ENCODE measurements at places on chromosomes 16 and 17.

DNA sequence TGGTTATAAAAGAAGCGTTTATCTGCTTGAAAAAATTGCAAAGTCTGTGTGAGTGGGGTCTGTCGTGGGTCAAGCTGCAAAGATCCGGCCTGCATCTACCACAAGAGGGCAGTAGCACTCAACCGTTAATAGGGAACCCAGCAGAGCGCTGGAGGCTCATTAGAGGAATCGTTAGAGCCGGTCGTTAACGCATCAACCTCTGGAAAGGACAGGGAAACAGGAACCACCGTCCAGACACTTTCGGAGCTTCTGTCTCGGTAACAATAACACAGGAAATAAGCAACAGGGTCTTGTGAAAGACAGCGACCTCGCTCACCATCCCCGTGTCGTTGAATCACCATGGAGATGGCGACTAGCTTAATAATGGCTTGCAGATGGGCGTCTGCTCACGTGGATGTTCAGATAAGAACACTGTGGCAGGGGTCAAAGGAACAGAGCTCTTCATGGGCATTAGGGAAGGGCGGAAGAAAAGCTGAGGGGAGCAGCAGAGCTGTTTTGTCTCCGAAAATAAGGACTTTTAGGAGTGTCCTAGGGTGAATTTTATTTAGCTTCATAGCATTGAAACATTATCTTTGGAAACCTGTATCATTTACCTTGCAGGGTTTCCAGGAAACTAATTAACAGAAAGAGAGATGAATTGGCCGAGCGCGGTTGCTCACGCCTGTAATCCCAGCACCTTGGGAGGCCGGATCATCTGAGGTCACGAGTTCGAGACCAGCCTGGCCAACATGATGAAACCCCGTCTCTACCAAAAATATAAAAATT, 11.9 kb upstream of the NSRP1 start:
- peak; percentile 79 for DNase-seq

DNA sequence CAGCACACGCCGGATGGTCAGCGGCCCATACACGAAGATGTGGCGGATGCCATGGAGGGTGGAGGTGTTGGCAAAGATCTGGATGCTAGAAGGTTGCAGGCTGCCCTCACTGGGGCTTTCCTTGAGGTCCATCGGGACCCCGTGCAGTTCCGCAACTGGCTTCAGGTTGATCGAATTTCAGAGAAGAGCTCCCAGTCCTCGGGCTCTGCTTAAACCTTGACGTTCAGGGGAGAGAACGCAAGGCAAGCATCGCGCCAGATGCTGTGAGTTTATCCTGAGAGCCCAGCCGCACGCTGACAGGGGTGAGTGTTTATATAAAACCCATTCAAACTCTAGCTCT, 98.7 kb upstream of the CCL2 start:
- DNase-seq: no peak

GRCh38 chr16:26464576-26465266, 602.0 kb upstream of the C16orf82 start:
- DNase-seq: no peak

DNA sequence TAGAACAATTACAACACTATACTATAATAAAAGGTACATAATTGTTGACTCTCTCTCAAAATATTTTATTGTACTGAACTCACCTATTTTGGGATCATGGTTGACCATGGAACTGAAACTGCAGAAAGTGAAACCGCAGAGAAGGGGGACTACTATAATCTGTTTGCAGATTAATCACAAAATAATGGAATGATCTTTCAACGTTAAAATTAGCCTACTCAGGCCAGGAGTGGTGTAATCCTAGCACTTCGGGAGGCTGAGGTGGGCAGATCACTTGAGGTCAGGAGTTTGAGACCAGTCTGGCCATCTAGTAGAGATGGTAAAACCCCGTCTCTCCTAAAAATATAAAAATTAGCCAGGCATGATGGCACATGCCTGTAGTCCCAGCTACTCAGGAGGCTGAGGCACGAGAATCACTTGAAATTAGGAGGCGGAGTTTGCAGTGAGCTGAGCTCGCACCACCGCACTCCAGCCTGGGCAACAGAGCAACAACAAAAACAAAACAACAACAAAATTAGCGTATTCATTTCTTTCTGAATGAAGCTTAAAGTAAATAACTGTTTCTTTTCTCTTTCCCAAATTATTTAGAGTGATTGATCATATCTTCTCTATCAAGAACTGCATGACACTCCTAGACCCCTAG, 45.6 kb downstream of the IKZF3 start:
- DNase-seq: no peak

- no peak for DNase-seq
Observed at GRCh38 chr17:80615376-80615775, 70.7 kb downstream of the RPTOR start.

- no peak for DNase-seq
Observed at GRCh38 chr17:50469671-50470305, 1.1 kb upstream of the CHAD start.

GRCh38 chr16:50705436-50706110, 12.2 kb downstream of the NOD2 start:
- no peak for DNase-seq

DNA sequence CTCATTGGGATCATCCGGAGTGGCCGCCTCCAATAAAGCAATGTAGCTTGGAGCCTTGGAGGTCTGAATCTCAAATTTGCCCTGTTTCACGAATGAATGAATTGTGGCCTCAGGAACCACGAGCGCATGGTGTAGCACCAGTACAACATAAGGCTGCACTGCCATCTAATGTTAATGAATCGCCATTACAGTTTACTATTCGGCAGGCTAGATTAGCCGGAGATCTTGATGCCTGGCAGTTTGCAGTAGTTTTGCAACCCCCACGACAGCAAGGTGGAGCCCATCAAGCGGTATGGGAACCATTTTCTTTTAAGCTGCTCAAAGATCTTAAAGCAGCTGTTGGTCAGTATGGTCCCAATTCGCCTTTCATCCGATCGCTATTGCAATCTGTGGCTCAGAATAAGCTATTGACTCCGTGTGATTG, 18.8 kb downstream of the ALOX15B start:
- DNase-seq: peak; percentile 56

DNA sequence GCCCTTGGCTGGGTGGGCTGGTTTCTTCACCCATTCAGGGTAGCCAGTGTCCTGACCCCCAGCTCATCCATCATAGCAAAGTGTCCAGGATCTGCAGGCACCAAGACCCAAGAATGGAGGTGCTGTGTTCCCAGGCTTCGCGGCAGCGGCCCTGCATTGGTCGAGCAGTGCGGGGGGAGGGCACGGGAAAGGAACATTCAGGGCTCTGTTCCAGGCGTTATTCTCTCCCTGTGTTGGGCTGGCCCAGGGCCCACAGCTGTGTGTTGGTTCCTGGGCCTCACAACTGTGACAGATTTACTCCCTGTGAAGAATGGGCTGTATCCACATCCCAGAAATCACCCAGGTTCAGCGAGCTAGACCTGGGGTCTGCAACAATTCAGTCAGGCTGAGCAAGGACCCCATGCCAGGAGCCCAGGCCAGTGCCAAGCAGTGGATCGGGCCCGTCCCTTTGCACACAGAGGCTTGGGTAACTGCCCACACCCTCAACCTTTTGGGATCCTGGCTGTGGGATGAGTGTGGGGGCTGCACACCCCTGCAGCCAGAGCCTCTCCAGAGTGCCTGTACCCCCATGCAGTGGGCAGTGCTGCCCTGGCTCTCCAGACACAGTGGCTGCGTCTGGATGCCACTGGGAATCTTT, 10.0 kb downstream of the GPT2 start:
- no peak for DNase-seq

GRCh38 chr17:32518646-32519227, 31.9 kb downstream of the CDK5R1 start:
- DNase-seq: no peak

DNA sequence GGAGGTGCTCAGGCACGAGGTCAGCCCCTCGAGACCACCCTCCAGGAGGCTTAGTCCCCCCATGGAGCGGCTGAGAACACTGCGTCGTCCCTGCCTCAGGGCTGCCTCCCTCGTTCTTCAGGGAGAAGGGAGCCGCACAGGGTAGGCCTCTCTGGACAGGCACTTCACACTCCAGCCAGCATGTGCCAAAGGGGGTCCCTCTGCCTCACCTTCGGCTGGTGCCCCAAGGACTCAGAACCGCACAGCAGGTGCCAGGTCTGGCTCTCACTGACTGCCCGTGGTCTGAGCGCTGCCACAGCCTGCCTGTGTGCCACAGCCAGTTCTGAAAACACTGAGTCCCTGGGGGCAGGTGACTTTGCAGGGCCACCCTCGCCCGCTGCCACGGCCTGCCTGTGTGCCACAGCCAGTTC, 7.1 kb downstream of the P2RX5 start:
- DNase-seq: no peak

- DNase-seq: no peak
Observed at GRCh38 chr16:78641433-78641832, 542.0 kb downstream of the WWOX start.

DNA sequence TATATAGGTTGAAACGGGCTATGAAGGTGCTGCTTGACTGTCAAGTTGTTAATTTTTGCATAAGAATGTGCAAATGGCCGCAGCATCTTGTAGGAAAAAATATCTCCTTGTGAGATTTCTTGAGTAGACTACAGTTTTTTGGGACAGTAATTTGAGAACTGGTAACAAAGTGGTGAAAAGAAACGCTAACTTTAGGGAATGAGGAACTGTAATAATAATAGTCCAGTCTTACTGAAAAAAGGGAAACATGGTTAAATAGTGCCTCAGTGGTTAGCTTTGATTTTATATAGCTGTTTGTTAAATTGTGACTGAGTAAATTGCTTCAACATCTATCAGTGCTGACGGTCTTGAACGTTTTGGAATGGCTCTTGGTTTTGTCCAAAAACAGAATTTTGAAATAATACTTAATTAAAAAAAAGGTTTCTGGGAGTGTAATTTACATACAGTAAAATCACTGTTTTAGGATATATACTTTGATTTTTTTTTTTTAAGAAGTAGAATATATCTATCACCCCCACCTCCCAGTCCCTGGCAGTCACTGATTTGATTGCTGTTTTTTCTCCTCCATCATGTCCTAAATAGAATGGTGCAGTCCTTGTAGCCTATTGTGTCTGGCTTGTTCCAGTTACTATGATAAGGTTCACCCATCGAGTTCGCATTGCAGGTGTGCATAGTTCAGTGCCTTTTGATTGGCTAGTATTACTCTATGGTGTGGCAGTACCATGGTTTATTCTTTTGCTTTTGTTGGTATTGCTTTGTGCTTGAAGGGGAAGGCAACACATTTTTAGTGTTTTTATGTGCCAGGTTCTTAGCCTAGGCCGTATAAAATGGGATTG, 2.8 kb downstream of the HAPSTR1 start:
- no peak for DNase-seq

DNA sequence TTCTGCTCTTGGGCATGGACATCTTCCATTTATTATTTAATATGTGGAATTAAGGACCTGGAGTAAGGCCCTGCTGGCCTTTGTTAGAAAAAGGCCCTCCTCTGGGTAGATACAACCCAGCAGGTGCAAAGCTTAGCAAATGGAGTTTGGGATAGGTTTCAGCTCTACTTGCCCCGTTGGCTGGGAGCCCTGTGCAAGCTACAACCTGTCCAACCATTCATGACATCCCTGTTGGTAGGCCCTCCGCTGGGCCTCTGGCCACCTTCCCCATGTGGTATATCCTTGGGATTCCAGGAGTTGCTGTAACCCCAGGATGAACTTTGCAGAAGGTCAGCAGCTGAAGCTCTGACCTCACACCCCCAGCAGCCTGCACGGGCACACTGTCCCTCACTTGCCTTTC, 6.4 kb downstream of the NGFR start:
- DNase-seq: no peak

DNA sequence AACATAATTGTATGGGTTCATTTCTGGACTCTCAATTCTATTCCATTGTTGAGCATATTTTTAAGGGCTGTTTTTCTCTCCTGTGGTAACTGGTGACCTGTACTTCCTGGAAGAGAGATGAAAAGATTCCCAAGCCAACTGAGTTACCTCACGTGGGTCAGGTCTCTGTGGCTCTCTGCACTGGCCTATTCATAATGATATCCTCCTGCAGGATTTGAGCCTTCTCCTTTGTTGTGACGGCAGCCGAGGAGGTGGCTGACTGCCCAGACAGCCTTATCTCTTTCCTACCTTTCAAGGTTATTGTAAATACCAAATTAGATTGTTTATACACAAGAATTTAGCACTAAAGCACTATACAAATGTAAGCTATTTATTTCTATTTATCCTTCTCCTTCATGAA, 2.7 kb upstream of the ACE start:
- no peak for DNase-seq

GRCh38 chr17:79413611-79414010, 197.2 kb downstream of the RBFOX3 start:
- no peak for DNase-seq

- DNase-seq: no peak
Observed at GRCh38 chr17:20120836-20121235, 111.7 kb downstream of the SPECC1 start.

- DNase-seq: no peak
Observed at GRCh38 chr17:58377093-58377601, 25.1 kb upstream of the SUPT4H1 start.

DNA sequence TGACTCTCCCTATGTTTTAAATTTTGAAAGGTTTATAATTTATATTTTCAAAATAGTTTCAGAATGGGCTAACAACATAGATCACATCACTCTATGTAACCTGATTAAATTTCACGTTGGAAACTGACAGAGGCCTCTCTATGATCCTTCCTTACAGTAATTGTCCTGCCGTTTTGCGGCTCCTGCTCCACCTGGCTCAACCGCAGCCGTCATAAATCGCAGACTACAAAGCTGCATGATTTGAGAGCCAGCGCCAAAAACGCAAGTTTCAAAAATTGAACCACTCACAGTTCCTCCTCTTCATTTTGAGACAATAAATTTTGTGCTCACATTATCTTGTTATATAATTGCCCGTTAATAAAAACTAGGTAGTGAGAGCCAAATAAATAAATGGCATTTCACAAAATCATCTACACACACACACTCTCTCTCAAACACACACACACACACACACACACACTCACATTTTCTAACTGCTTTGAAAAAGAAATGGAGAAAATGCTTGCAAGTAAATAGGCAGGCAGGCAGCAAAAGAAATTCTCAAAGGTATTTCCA, 263.1 kb upstream of the PSMD7 start:
- DNase-seq: no peak

GRCh38 chr16:80002261-80002660, 401.7 kb upstream of the MAF start:
- DNase-seq: no peak

GRCh38 chr16:53445534-53445933, 11.3 kb downstream of the RBL2 start:
- DNase-seq: no peak

- no peak for DNase-seq
Observed at GRCh38 chr16:12225255-12225654, 248.7 kb downstream of the SNX29 start.

DNA sequence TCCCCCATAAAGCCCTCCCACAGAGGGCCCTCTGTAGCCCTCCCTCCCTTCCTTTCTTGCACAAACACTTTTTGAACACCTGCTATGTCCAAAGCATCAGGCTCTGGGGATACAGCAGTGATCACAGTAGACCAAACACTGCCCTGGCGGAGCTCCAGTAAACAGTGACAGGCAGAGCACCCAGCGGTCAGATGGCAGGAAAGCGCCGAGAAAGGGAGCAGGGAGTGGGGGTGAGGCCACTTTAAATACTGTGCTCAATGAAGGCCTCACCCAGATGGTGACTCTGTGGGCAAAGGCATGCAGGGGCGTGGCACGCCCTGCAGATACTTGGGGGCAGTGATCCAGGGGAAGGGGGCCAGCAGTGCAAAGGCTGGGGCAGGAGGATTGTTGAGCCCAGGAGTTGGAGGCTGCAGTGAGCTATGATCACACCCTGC, 7.6 kb downstream of the PRR29 start:
- no peak for DNase-seq

All from stimulated activated CD4-positive, alpha-beta T cell treated with anti-CD3 and anti-CD28 coated beads, Interleukin-15, amount 100 ng/mL, for 24 hours (primary cell).